ENCODE measurements at places on chromosomes 3 and 15.
A peak's percentile ranks its signal among the peaks of the same experiment; 100 is the strongest.

DNA sequence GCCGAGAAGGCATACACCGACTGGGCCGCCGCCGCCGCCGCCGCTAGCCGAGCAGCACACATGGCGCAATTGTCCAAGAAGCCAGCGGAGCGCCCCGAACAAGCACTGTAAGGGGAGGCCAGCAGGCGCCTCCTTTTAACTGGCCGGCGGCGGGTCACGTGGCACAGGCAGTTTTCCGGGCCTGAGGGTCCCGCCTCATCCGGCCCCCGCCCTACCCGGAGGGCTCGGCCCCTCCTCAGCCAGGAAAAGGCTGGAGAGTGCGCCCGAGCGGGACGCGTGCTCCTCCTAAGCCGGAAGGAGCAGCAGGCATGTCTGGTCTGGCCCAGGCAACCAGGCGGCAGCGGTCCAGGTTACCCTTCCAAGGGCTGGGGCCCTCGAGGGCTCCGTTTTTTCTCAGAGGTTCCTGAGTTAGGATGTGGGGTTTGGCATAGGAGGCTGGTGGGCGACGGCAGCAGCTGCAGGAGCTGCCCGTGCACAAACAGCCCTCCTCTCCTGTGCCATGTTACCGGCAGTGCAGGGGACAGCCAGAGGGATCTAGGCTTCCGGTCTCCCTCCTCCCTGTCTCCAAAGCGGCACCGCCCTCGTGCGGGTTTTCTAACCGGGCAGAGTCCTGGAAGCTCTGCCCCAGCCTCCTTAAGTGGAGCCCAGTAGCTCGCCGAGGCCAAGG lies at the start of gene GPX1:
Gene GPX1, minus strand, starts transcription at position 137 of the 667 bp plus-strand sequence. Its CDS starts 75 bp downstream, at position 62.
- peak; percentile 97 for DNase-seq

- no peak for DNase-seq
These were observed 15.7 kb upstream of the USF3 start for GRCh38 chr3:113712129-113712528.

- DNase-seq = no peak
These were observed 41.0 kb upstream of the SLC25A26 start for GRCh38 chr3:66179793-66180192.

DNA sequence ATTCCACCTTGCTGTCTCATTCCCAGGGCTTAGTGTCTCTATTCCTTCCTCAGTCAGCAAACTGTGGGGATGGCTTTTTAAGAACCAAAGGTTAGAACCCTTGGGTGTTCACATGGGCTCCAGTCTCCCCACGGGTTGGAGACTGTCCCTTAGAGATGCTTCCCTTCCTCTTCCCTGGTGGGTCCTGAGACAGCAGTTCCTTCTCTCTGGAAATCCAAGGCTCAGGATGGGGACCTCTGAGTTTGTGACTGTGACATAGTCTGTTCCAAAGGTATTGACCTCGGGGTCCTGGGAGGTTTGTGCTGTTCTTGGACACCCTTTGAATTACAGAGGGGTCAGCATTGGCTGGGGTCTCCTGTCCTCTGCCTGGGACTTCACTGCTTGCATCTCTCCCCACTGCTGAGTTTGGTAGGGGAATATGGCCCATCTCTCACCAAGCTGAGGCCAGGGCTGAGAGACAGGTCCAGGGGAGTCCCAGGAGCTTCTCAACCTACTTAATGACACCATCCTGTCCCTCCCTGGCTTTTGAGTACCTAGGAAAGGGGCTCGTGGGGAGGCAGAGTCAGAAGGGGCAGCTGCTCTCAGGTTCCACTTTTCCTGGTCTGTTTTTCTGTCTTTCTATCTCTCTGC lies 1.5 kb downstream of the GRM2 start:
- DNase-seq = peak; percentile 17

GRCh38 chr3:168981396-168981795 lies 682.1 kb downstream of the MECOM start:
- DNase-seq = no peak
